Kidney glomerular epithelial cell (primary cell): ENCODE measurements at places on chromosomes 7 and 10.

DNA sequence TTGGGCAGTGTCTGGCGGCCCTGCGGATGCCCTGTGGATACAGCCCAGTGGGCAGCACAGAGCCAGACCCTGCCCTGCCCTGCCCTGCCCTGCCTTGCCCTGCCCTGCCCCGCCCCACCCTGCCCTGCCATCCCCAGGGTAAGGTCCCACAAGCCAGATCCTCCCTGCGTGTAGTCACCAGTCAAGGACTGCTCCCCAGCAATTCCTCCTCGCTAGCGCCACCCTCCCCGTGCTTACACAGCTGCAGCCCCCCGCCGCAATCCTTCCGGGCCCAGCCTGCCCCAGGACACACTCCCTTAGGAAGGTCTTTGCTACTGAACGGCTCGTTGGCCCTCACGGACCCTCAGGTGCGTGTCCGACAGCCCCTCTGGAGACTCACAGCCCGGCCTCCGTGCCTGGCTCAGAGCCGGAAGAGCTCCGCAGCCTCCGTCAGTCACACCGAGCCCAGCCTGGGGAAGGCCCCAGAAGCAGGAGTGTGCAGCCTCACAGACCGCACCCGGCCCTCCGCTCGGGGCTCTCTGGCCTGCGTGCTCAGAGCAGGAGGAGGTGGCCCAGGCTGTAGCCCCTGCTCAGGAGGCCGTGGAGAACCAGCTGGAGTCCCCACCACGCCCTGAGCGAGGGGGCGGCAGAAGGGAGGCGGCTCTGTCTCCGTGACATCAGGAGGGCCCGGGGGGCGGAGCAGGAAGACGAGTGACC lies 68.3 kb downstream of the PWWP2B start:
- DNase-seq: no peak

- no peak for DNase-seq
Measured at GRCh38 chr10:45155784-45156183, 155.1 kb downstream of the ZNF22 start.

GRCh38 chr7:38795593-38795992 lies 113.4 kb downstream of the VPS41 start:
- no peak for DNase-seq

GRCh38 chr10:112589081-112589480 lies 142.1 kb downstream of the VTI1A start:
- DNase-seq: no peak

DNA sequence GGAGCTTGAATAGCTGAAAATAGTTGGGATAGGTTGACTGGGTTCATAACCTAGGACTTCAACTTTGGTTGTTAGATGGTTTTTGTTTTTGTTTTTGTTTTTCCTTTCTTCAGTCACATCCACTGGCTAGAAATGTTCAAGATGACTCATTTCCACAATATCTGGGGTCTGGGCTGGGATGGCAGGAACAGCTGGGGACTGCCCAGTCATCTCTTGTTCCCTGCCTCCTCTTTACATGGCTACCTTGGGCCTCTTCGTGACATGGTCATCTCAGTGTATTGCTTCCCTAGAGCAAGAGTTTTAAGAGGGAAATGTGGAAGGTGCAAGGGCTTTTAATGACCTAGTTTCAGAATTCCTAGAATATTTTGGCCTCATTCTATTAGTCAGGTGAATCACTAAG lies 915.8 kb downstream of the XPNPEP1 start:
- no peak for DNase-seq

DNA sequence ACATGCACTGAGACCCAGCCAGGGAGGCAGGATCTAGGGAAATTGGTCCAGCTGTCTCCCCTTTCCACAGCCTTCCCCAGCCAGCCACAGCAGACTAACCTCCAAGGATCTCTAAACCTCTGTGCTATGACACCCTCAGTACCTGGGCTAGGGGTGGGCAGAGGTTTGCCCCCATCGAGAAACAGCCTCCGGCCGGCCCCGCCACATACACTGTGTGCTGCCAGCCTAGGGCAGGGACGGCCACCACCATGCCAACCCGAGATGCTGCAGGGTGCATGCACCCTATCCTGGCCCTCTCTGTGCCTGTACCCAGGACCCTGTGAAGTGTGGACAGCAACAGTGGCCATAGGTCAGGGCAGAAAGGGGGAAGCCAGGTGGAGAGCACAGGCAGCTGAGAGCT lies 58.1 kb downstream of the PARP12 start:
- DNase-seq: no peak

GRCh38 chr10:79074732-79075131 lies 6.0 kb downstream of the ZMIZ1 start:
- DNase-seq: no peak

DNA sequence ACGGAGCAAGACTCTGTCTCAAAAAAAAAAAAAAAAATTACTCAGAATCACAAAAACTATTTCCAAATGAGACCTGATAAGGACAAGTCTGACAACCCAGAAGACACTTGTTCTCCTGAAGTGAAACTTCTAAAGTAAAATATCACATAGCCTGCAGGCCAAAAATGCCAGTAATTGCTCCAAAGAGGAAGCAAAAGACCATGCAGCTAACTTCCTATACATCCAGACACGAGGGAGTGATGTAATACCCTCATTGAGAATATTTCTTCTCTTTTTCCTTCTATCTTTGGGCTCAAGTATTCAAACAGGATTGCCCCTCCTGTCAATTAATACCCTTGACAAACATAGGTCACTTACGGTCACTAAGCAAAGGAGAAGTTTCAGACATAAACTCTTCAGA lies 31.2 kb downstream of the ARMH3 start:
- no peak for DNase-seq

DNA sequence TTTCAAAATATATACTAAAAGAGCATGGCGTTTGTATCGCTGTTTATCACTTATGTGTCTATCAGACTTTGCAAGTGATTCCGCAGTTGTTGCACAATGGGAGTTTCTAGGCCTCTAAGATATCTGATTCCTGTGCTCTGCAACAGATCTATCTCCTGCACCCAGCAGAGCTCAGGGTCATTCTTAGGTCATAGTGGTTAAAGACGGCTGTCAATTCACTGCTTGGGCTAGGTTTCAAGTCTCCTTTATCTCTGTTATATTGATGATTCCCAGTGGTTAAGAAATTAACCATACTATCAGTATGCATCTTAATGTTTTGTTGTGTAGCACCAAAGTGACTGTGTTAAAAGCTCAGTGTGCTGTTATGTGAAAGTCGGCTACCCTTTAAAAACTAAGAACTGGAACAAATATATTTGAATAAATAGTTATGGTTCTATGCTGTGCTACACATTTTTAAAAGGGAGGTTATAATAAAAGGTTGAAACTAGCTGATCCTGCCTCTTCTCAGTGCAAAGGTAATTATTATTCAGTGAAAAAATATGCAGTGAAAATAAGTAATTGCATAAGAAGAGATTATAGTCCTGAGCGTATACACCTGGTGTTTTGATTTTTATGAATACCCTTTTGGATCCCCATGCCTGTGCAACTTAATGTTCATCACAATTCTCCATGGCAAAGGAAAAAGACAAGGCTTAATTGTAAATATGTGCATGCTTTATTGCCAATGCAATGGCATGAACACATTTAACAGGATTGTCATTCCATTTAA lies 24.0 kb downstream of the HOXA1 start:
- DNase-seq: no peak

DNA sequence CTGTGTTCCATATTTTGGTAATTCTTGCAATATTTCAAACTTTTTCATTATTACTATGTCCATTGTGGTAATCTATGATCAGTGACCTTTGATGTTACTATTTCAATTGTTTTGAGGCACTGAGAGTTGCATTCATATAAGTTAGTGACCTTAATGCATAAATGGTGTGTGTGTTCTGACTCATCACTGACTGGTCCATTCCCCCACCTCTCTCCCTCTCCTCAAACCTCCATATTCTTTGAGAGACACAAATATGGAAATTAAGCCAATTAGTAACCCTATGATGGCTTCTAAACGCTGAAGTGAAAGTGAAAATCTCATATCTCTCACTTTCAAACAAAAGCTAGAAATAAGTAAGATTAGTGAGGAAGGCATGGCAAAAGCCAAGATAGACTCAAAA lies 739.6 kb downstream of the CCSER2 start:
- DNase-seq: no peak

DNA sequence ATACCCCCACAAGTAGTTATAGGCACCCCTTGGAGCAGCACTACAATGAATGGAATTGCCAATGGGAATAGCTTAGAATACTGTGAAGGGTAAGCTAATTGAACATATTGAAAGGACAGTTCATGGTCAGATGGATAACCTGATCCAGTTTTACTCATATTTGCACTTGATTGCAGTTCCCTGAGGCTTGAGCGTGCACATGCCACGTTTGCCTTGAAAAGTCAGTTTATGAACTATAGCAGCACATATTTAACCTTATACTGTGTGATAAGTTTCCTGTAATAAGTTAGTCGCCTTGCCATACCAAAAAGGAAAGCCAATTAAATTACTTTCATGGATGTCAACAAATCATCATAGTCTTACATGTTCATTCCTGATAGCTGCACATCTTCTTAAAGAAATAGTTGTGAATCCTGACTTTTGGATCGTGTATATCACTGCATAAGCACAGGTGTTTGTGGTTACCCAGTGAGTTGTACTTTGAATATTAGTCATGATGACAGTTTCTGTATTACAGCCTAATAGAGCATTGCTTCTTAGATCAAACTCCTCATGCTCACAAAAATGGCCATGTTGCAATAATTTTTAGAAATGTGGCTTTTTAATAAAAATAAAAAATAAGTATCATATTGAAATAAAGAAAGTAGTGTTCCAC lies 21.6 kb downstream of the DNTT start:
- DNase-seq: no peak

DNA sequence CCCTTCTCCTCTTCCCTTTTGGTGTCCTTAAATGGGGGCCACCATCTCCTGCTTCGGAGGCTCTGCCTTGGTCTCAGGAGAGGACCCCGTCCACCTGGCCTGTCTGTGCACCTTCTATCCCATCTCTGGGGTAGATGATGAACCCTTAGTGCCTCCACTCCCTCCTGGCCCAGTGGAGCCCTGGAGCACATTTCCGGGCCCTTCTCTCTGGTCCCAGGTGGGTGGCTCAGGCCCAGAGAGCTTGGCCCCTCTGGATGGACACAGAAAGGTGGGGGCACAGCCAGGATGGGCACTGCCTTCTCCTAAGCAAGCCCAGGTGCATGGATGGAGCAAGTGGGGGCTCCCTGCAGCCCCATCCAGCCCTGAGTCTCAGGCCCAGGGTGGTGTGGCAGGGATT lies 121.4 kb upstream of the RET start:
- DNase-seq: no peak

DNA sequence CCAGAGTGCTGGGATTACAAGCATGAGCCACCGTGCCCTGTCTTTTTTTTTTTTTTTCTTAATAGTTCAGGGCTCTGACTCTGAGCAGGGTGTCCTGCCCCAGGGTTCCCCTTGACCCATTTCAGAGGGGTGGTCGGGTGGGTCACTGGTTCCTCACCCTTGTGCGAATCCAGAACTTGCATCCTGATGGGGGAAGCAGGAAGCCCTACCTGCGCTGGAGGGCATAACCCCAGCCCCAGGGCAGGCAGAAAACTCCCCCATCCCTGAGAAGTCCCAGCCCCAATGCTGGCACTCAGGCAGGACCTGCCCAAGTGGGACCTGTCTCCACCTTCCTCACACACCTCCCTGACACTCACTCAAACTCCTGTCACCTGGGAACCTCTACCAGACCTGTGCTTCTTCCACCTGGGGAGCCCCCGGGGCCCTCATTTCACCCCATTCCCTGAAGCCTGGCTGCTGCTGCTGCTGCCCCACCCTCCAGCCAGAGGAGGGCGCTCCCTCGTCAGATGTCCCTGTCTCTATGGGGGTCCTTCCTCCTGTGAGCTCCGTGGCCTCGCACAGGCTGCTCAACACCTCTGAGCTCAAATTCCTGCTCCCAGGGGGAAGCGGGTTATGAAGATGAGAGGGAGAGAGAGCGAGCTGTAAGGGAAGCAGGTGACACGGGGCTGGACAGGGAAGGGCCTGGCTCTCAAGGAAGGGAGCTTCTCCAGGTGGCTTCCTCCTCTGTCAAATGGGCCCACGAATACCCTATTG lies 15.1 kb upstream of the ZNF273 start:
- no peak for DNase-seq

DNA sequence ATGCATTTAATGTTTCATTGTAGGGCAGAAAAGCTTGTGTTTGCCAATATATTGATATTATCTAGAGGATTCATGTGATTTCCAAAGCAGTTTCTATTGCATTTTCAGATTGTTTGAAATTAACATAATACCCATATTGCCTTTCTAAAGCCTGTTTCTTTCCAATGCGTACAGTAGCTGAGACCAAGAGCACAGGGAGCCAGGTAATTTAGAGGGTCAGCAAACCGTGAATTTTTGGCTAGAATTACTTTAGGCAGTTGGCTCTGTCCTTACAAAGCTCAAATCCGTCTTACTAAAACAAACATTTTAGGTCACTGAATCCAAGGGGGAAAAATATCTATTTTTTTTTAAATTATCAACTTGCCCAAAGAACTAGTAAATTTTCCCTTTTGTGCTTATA lies 604.9 kb upstream of the ADARB2 start:
- DNase-seq: no peak

- no peak for DNase-seq
Measured at GRCh38 chr7:69685293-69685631, 87.0 kb downstream of the AUTS2 start.

DNA sequence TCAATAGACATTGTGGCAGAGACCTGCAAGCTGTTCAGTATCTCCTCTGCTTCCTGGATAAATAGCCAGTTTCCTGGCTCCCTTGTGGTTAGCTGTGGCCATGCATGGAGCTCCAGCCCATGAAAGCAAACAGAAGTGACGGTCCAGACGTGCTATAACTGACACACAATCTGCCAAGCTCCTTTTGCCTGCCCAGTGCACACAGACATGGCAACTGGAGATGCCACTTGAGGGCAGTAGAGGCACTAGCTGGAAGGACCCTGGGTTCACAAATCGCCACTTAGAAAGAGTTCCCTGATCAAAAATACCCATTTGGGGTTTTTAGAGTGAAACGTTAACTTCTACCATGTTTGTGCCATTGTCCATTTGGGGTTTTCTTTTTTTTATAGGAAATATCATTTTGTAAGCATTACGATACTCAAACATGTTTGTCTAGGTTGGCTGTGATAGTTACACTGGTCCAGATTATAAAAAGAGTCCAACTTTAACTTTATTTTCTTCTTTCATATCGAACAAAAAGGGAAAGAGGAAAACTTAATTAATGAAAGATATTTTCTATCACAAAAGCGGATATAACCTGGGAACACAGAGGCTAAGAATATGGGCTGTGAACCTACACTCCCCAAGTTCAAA lies 31.3 kb downstream of the KIN start:
- DNase-seq: peak; percentile 11

- DNase-seq: no peak
Measured at GRCh38 chr10:102764470-102765161, 20.9 kb downstream of the WBP1L start.

GRCh38 chr7:83593921-83594475 lies 54.9 kb downstream of the SEMA3E start:
- DNase-seq: no peak
